ENCODE measurements at places on chromosomes 2 and 18.

- DNase-seq: no peak
Observed at GRCh38 chr18:55550471-55550870, 37.5 kb downstream of the TCF4 start.

DNA sequence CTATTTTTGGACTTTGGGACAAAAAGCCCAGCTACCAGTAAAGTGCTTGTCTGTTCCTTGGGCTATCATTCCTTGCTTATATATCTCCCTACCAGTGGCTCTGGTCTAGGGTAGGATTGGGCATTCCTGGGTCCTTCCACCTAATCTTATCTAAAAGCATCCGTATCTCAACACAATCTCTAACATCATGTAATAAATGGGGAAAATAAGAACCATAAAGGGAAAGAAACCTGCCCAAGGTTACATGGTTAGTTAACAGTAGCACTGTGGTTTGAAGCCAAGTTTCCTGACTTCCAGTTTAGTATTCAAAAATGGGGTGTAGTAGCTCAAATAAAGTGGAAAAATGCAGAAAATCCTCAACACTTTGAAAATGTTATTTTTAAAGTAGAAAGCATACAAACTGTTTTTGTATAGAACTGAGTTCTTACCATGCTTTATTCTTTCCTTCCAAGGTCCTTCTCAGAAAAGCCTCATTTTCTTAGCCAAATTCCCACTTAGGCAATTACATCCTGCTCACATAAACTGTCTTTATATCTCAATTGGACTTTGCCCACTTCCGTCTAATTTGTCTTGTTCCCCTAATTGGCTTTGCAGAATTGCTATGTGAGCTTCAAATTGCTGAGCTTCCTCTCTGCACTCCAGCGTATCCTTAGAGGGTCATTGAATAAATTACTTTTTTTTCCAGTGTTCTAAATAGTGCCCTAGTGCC lies 273.1 kb upstream of the UBE2E3 start:
- DNase-seq: no peak

DNA sequence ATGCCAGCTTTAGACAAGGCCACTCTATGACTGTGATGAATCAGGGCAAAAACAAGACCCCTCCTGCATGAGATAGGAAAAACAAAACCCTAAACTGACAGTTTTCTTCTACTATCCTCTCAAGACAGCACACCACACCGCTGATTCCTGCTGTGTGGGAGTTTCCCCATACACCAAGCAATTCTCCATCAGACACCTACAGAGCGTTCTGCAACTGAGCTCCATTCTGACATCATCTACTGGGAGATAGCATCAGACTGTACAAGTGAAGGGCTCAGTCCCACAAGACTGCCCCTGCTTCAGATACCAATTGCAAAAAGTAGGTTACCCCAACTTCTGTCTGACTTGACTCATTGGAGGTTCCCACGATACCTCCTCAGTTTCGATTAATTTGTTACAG lies 130.6 kb downstream of the TSN start:
- DNase-seq: no peak

DNA sequence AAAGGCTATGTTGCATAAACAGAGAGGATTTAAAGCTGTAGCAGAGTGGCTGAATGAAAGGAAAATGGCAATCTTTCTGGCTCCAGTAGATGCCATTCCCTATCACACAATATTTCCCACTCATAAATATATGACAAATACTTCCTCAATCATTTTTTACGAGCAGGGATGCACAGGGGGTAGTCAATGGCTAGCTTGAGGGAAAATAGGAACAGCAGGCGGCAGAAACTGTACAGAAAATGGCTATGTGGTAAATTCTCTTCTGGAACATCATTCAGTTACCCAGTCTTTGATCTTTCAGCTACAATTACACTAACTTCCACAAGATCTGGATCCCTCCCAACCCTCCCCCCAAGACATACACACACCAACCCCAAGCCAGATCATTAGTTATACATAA lies 127.2 kb downstream of the OLA1 start:
- no peak for DNase-seq

DNA sequence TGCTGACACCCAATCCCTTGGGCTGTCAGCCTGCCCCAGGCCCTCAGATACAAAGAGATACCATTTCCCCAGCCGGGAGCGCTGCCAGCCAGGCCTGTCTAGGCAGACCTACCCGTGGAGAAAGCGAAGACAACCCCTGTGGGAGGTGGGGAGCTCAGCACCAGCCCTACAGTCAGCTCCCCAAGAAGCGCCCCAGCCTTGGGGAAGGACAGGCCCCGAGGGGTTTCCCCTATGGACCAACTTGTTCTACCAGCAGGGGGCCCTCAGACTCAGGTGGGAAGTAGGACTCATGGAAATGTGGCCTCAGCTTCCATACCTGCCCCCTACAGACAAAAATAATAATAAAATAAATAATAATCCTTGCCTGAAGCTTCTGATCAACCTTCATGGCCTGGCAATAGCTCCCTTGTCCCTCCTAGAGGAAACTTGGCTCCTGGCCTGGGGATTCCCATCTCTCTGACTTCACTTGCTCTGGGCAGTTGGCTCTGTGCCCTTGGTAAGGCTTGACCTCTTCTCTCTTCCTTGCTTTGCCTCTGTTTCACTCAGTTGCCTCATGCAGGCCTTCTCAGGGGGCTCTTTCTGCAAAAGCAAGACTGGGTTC lies 7.0 kb downstream of the SLC35F6 start:
- no peak for DNase-seq

DNA sequence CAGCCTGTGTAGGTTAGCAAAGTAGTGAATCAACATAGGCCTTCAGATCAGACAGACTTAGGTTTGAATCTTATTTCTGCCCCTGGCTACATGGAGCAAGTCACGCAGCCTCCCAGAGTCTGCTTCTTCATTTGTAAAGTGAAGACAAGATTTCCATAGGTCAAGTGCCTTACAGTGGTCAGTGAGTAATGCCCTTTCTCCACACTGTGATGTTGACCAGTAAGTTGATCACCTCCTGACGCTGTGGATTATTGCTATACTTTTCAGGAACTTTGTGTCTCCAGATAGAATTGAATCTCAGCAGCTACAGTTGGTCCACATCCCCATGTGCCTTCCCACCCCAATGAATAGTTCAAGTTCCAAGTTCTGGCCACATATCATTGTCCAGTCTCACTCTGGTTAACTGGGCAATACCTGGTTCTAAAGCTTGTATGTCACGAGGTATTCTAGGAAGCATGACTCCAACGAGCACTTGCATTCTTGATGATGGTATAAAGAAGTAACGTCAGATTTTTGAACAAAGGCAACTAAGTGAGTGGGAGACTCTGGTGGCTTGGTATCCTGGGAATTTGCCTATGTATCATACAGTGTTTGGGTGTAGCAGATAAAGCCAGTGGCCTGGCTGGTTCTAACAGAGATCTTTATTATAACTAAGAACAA lies 2.1 kb upstream of the CLIP4 start:
- DNase-seq: no peak

DNA sequence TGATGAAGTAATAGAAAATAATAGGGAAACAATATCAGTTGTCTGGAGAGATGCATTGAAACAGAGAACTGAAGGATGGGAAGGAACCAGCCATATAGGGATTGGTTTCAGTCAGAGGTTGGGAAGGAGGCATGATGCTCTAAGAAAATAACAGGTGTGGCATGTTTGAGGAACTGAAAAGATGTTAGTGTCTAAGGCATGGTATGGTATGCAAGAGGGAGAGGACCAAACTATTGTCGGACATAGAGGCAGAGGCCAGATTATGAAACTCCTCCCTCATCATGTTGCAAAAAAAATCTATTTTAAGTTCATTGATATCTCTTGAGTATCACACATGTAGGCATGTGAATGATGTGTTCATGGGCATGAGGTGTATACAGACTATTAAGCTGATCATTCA lies 48.9 kb upstream of the EMILIN2 start:
- DNase-seq: no peak

DNA sequence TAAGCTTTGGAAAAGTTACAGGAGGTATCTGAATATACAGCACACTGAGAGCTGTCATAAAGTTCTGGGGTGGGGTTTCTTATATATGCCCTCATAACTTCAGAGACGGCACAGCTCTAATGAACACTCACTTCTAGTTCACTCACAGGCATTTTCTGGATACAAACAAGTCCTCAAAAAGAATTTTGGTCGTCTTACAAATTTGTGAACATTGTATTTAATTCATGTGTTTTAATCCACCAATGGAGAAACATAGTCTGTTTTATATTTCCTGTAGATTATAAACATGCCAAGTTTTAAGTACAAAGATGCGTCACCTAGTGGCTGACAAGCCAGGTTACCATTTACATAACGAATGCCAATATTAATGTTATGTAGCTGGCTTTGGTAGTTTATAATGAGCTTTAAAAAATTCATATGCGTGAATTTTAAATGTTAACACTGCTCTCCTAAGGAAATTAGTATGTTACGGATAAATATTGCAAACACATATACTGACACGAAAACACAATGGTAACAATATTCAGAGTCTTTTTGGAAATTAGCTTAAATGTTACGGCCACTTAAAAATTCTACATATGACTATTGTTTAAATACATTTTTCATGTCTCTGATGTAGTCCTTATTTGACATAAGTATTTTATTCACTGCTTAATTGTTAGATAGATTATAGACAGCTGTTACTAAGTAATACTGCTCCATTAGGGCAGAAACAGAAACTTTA lies 2.5 kb downstream of the COL3A1 start:
- DNase-seq: no peak

GRCh38 chr2:111994042-111994441 lies 61.0 kb upstream of the TMEM87B start:
- no peak for DNase-seq

GRCh38 chr2:110680709-110681108 lies 2.8 kb upstream of the BUB1 start:
- DNase-seq: no peak

DNA sequence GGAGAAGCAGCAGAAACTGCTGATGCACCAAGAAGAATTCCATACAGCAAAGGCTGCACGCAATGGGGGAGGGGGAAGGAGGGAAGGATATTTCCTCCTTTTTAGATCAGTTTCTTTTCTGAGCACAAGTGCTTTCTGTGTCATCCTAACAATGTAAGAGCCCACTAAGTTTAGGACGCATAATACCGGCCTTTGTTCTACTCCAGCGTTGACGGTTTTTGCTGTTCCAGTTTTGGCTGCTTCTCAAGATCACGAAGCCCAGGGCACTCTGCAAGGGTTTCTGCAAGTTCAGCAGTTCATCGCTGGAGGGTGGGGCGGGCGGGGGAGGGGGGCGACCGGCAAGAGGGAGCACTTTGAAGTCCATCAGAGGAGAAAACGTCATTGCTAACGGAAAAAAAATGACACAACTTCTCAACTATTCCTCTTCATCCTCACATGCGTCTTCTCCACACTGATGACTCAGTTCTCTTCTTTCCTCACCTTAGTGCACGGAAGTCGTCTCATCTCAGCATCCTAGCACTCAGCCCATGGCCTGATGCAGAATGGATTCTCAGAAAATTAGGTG lies 8.7 kb downstream of the FAM178B start:
- DNase-seq: peak; percentile 15

GRCh38 chr2:24658531-24659202 lies 134.5 kb downstream of the PTRHD1 start:
- no peak for DNase-seq

DNA sequence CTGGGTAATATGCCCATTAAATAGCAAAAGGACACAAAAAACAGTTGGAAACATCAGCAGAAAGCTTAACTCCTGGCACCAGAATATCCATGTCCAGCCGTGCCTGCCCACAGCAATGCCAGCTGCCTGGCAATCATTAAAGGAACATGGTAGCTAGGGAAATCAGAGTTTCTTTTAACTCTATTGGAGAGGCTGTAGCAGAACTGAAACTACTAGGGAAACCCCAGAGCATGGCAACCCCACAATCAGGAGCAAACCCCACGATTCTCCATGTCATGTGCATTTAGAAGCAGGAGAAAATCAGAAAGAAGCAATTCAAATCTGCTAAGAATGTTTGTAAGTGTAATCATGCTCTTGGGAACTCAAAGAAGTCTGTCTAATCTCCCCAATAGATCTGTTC lies 409.0 kb upstream of the SMIM21 start:
- DNase-seq: no peak

DNA sequence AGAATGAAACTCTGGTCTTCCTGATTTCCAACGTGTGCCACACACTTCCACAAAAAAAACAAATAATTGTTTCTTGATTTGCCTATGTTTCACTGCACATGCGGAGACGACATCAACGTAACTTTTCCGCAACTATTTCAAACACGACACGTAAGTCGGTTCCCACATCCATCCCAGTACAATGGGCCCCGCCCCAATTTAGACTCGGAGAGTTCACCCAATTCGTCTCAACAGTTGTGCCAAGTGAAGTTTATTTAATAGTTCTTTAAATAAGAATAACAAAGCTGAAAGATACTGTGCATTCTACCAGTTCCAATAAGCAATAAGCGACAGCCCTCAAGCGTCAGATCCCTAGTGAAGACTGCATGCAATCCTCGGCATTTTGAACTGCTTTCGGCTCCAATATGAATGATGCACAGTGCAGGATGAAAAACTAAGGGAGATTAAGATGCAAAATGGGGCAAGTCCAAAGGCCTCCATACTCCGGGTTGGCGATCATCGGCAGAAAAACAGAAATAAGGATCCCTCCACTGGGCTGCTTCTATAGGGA lies 664 bp downstream of the CCT4 start:
- no peak for DNase-seq

GRCh38 chr2:43605079-43605655 lies 9.3 kb upstream of the THADA start:
- DNase-seq: peak; percentile 27

GRCh38 chr2:85907671-85908157 lies 18.9 kb upstream of the ST3GAL5 start:
- DNase-seq: no peak

DNA sequence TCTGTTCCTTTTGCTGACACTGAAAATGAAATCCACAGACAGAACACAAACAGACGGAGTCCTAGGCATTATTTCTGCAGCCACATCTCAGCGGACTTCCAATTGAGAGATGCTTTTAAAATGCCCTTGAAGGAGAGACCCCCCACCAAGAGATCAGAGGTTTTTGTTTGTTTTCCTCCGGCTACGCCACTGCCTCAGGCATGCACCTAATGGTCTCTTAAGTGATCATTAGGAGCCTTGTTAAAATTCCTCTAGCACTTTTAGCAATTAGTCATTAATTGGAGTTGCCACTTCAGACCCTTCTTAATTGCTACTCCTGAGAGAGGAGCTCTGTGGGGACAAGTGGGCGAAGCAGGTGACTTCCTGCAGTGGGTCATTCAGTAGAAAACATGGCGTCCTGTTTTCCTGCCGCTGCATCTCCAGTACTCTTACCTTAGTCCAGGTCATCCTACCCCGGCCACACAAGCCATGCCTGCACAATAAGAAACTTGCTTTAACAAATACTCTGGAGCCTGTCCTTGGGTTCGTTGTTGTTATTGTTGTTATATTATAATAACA lies 257.7 kb upstream of the CHAC2 start:
- no peak for DNase-seq

Measured in non-pigmented ciliary epithelial cell (primary cell).